ENCODE measurements at places on chromosomes 1 and 21. TPM values are rescaled to one million over a fixed set of nuclear protein-coding genes. Genes with fewer than 3 reads are reported as not detected.

The TPTE gene
- not detected for total RNA-seq

The C1QB gene
- not detected for total RNA-seq

The LAMC2 gene
- total RNA-seq: 24.4 TPM

The SPATA45 gene
- total RNA-seq: not detected

The BEND5 gene
- total RNA-seq: not detected

The BSND gene
- total RNA-seq: not detected

The PLA2G5 gene
- not detected for total RNA-seq

The ADAMTS5 gene
- total RNA-seq: not detected

The NPHP4 gene
- 5.9 TPM for total RNA-seq

The ZNF669 gene
- total RNA-seq: 3.6 TPM

The LYPD8 gene
- not detected for total RNA-seq

The DNALI1 gene
- 0.06 TPM for total RNA-seq

The LCE1D gene
- total RNA-seq: not detected

The FAM72D gene
- 6.9 TPM for total RNA-seq

The NECTIN4 gene
- total RNA-seq: 1.9 TPM

The GOLT1A gene
- total RNA-seq: 4.4 TPM

The EPHB2 gene
- 32.5 TPM for total RNA-seq

The IFI44 gene
- total RNA-seq: 0.84 TPM

The BRINP3 gene
- not detected for total RNA-seq

The BCAR3 gene
- total RNA-seq: 81.0 TPM

The GNAT2 gene
- total RNA-seq: 0.17 TPM

The ZMPSTE24 gene
- 38.8 TPM for total RNA-seq

The FAM177B gene
- total RNA-seq: not detected

The TEX38 gene
- not detected for total RNA-seq

The MAN1C1 gene
- 0.30 TPM for total RNA-seq

The DFFA gene
- 21.2 TPM for total RNA-seq

The RGL1 gene
- total RNA-seq: 0.71 TPM

The PLA2G2D gene
- not detected for total RNA-seq

The IL23R gene
- not detected for total RNA-seq

The CFHR3 gene
- 0.14 TPM for total RNA-seq

The GATAD2B gene
- total RNA-seq: 11.2 TPM

The CENPL gene
- 12.8 TPM for total RNA-seq

The KRTAP10-12 gene
- total RNA-seq: not detected

The TEDDM1 gene
- not detected for total RNA-seq

The LIN28A gene
- not detected for total RNA-seq

The MPZ gene
- total RNA-seq: 0.43 TPM

The EVA1B gene
- total RNA-seq: 25.0 TPM

The OR2L13 gene
- not detected for total RNA-seq

The CRP gene
- not detected for total RNA-seq

The VCAM1 gene
- total RNA-seq: 0.09 TPM

The HJV gene
- total RNA-seq: not detected

The ATP1A2 gene
- 0.10 TPM for total RNA-seq

The NR1I3 gene
- total RNA-seq: not detected

The EPHA8 gene
- total RNA-seq: 0.02 TPM

The SASS6 gene
- total RNA-seq: 4.0 TPM

All from A549 treated with Mapracorat at 1 μM for 4 hours (cell line).